ENCODE measurements at places on chromosomes 12 and 14. TPM values are rescaled to one million over a fixed set of nuclear protein-coding genes. Genes with fewer than 3 reads are reported as not detected.

BEST3 gene
- 0.55 TPM for total RNA-seq

SLC7A8 gene
- 3.8 TPM for total RNA-seq

PPFIA2 gene
- not detected for total RNA-seq

TDRD9 gene
- 0.12 TPM for total RNA-seq

GUCY2C gene
- not detected for total RNA-seq

ANKRD33 gene
- total RNA-seq = not detected

DCN gene
- total RNA-seq = not detected

DLK1 gene
- not detected for total RNA-seq

RDH12 gene
- not detected for total RNA-seq

DNA sequence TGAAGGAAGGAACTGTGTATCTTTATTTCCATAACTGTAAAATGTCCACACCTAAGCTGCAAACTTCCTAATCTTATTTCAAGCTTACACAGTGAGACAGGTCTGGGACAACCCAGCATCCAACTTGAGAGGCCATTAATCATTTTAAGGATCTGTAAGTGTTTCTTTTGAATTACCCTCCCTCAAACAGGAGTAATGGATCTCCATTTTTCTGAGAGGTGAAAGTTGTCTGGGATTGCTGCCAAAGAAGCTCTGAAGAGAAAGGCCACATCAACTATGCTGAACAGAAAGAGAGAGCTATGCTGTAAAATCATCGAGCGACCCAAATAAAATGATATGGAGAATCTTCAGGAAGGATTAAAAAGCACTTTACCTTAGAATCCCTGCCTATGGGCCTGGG lies 131.7 kb upstream of the CPNE8 start:
- no peak for DNase-seq

DNA sequence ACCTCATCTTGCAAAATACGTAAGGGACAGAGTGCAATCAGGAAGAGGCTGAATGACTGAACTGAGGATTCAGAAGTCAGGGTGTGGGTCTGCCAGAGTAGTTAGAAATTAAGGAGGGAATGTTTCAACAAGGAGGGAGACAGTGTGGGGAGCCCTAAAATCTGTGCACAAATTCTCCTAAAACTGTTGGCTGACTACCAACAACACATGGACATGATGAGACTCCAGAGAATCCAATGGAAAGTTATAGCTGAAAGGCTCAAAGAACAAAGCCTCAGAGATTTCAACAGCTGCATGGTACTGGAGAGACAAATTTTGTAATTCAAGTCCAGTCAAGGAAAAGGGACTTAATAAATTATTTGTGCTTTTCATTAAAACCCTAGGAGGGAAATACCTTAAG lies 36.1 kb upstream of the NEDD1 start:
- no peak for DNase-seq

DNA sequence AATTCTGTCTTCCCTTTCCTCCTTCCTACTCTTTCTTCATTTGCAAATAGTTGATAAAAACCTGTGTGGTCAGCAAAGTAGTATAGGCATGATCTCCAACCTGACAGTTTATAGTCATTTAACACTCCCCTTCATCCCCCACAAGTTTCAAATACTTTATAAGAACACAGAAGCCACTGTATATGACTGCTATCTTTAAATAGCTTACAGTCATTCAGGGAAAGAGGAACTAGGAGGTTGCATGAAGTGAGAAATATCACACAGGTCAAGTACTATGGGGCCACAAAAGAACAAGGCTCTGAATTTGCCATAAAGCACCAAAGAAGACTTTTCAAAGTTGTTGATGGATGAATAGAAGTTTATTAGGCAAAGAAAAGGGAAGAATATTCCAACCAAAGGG lies 431.3 kb downstream of the NPAS3 start:
- DNase-seq = no peak

DNA sequence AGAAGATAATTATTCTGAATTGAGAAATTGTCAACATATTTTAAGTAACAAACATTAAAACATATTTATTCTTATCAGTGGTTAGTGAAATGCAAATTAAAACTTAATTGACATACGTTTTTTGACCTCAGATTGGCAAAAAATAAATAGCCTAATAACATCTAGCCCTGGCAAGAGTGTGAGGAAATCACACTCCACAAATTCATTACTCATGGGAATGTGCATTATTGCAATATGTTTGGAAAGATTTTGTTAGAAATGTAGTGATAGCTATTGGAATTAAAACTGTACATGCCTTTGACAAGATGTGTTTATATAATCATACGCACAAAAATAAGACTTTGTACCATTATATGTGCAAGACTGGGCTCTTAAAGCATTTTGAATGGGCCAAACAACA lies 168.6 kb downstream of the KITLG start:
- DNase-seq = no peak

GRCh38 chr12:104741077-104741476 lies 217.0 kb downstream of the SLC41A2 start:
- DNase-seq = no peak

DNA sequence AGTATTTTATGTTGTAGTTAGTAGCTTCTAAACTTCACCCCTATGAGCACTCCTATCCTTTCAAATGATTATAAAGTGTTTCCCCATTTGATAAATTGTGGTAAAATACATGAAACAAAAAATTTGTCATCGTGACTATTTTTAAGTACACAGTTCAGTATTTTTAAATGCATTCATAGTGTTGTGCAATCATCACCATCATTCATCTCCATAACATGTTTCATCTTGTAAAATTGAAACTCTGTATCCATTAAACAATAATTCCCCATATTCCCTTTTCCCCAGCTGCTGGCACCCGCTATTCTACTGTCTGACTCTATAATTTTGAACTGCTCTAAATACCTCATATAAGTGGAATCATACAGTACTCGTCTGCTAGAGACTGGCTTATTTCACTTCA lies 52.5 kb downstream of the ATP23 start:
- DNase-seq = no peak

DNA sequence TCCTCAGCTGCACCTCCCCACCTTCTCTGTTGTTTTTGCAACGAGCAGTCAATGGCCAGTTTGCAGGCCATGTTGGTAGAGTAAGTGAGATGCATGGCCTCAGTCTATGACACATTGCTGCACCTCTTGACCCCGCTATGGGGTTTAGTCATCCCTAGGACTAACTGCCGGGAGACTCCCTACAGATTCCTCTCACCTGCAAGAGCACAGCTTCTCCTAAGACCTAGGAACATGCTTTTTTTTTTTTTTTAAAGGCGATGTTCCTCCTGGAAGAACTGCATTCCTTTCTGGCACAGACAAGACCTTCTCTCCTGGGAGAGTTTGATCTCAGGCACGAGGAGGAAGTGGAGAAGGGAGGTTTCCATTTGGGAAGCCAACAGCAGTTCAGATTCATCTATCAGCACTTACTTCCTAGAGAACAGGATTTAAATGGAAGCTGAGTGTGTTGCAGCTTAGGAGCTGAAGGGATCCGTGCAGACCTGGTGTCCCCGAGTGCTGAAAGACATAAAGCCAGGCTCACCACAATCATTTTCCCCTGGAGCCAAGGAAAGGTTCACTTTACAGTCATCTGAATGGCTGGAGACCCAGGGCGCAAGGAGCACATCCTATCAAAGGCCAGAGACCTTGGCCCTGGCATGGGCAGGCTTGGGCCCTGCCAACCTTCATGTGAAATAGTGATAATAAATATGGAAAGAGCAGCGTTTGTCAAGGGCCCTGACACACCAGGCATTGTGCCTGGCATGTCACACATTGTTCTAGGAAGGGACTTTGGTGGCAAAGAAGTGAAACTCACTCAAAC lies 104.1 kb downstream of the LGMN start:
- DNase-seq = peak; percentile 94

- peak; percentile 62 for DNase-seq
These were observed 448 bp downstream of the FBXL14 start for GRCh38 chr12:1594006-1594260.

- DNase-seq = no peak
These were observed 9.6 kb downstream of the BICDL1 start for GRCh38 chr12:119998471-119999245.

DNA sequence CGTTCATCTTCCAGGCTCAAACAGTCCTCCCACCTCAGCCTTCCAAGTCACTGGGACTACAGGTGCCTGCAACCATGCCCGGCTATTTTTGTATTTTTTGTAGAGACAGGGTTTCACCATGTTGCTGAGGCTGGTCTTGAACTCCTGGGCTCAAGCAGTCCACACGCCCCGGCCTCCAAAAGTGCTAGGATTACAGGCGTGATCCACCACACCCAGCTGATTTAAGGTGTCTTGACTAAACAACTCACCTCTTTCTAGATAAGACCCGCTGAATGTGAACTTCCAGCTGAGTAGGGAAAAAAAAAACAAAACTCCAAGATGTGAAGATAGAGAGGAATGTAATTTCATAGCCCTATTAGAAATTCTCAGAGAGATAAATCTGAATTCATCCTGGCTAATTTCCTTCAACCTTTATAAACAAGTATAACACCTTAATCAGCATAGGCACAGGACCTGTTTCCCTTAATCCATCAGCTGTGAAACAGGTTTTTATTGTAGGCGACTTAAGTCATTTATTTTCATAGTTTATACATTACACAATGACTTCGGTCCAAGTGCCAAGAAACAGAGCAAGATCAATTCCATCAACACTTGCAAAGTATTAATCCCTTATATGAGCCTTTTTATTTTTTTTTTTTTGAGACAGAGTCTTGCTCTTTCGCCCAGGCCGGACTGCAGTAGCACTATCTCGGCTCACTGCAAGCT lies 51.5 kb downstream of the HCAR2 start:
- no peak for DNase-seq

DNA sequence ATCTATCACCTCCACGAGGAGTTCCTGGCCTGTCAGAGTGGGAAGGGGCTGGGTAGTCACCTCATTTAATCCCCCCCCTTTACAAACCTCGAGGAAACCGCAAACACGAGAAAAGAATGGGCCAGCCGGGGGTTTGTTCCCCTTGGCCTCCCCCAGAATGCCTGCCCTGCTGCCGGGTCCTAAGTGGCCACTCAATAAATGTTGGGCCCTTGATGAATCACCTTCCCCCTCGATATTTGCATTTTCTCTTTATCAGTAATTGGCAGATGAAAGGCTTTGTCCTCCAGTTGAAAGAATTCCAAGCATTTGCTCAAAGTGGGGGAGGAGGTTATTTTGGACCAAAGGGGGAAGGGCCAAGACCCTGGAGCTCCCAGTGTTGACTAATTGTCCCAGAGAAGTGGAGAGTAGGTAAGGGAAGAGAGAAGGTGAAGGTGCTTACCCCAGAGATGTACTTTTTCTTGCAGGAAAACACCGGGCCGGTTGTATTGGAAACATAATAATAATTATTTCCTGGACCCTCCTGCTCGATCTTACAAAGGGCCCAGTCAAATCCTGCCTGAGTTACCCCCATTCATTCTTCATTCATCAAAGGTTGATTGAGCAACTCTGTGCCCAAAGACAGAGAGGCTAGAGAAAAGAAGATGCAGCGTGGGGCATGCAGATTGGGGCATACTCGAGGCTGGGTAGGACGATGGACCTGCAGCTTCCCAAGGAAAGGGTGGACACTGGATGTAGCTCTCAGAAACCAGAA lies 1.9 kb upstream of the KDM2B start:
- peak; percentile 53 for DNase-seq

All from PC-3 (cell line).